Ascending aorta (tissue), 2 donors: ENCODE measurements at places on chromosomes 2 and 18. TPM values are rescaled to one million over a fixed set of nuclear protein-coding genes. Genes with fewer than 3 reads are reported as not detected.

- H3K36me3 ChIP-seq = no peaks in the 10 kb centered on the region
- H3K4me1 ChIP-seq = no peaks in the 10 kb centered on the region
- DNase-seq = no peak
- peak overlapping the region; percentile 77 for H3K4me3 ChIP-seq
Measured at GRCh38 chr2:163732727-163733126, 3.1 kb downstream of the FIGN start.

Gene ACKR3
- 75.6 TPM for total RNA-seq

GRCh38 chr18:49486606-49486952, 455 bp downstream of the C18orf32 start:
- peaks cover 4% of the 10 kb centered on the region for H3K4me1 ChIP-seq
- peaks cover 24% of the 10 kb centered on the region for H3K36me3 ChIP-seq
- H3K27me3 ChIP-seq = no peaks in the 10 kb centered on the region
- no peak for DNase-seq
- H3K4me3 ChIP-seq = peak overlapping the region; percentile 58
- peak overlapping the region; percentile 93 for H3K27ac ChIP-seq

DNA sequence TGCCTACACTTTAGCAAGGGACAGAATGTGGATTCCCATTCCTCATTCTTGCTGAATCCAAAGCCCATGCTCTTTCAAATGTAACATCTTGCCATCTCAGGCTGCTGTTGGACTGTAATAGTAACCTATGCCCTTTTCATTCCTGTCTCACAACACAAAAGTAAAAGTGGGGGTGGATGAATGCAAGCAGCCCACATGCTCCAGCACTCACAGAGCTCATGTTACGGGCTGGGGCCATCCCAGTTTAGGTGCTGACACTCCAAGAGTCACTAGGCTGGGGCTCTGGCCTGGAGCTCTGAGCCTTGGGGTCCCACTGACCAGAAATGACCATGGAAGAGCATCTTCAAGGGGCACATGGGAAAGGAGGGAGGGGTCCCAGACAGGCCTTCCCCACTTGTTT, 47.6 kb downstream of the CCBE1 start:
- no peak for DNase-seq
- no peak overlapping the region for H3K4me3 ChIP-seq

Gene MGAT4A
- total RNA-seq = 8.0 TPM

Gene LYPD6
- 1.8 TPM for total RNA-seq

GRCh38 chr2:223003191-223003590, 48.8 kb upstream of the KCNE4 start:
- DNase-seq = no peak
- no peaks in the 10 kb centered on the region for H3K27me3 ChIP-seq

- no peak overlapping the region for H3K27ac ChIP-seq
- no peak overlapping the region for H3K4me3 ChIP-seq
- no peaks in the 10 kb centered on the region for H3K36me3 ChIP-seq
- H3K4me1 ChIP-seq = no peaks in the 10 kb centered on the region
- DNase-seq = no peak
Measured at GRCh38 chr2:173783382-173783781, 181.8 kb downstream of the SP3 start.

Gene OTOS
- not detected for total RNA-seq

Gene CD8B2
- total RNA-seq = not detected

- peak within 1 kb of the TSS; percentile 40 for H3K4me3 ChIP-seq
- H3K4me1 ChIP-seq = no peaks in the 10 kb centered on the region
- H3K27ac ChIP-seq = no peak within 1 kb of the TSS
- H3K27me3 ChIP-seq = no peaks in the 10 kb centered on the region
- DNase-seq = no peak
Measured at GRCh38 chr18:72867746-72868584, at the start of gene NETO1. NETO1 (minus strand) TSS chr18:72867987; CDS start chr18:72867291, 696 bp downstream.

GRCh38 chr2:239728751-239729150, 296.4 kb downstream of the NDUFA10 start:
- no peak overlapping the region for H3K27ac ChIP-seq
- no peaks in the 10 kb centered on the region for H3K27me3 ChIP-seq
- H3K4me3 ChIP-seq = no peak overlapping the region

DNA sequence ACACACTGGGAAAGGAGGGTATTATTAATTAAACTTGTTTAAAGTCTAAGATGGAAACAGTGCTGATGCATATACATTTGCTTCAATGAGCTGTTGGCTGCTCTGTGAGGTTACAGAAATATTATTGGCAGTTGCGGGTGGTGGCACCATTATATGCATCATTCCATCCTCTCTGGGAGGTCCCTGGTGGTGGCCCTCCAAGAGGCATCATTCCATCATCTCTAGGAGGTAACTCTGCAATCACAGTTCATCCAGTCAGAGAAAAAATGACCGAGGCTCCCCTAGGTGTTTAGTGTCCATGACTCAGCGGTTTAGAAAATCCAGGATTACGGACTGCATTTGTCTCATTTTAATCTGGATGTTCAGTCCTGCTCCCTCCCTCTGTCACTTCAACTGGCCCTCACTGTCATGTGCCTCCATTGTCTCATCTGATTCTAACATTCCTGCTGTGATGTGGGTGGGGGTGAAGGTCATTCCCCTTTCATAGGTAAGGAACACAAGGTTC, 15.4 kb downstream of the AFF3 start:
- DNase-seq = no peak
- H3K27me3 ChIP-seq = no peaks in the 10 kb centered on the region
- no peak overlapping the region for H3K27ac ChIP-seq

GRCh38 chr2:10101491-10101890, 21.0 kb upstream of the RRM2 start:
- no peaks in the 10 kb centered on the region for H3K36me3 ChIP-seq
- no peak overlapping the region for H3K27ac ChIP-seq
- no peak for DNase-seq
- peaks cover 5% of the 10 kb centered on the region for H3K4me1 ChIP-seq
- H3K27me3 ChIP-seq = no peaks in the 10 kb centered on the region

DNA sequence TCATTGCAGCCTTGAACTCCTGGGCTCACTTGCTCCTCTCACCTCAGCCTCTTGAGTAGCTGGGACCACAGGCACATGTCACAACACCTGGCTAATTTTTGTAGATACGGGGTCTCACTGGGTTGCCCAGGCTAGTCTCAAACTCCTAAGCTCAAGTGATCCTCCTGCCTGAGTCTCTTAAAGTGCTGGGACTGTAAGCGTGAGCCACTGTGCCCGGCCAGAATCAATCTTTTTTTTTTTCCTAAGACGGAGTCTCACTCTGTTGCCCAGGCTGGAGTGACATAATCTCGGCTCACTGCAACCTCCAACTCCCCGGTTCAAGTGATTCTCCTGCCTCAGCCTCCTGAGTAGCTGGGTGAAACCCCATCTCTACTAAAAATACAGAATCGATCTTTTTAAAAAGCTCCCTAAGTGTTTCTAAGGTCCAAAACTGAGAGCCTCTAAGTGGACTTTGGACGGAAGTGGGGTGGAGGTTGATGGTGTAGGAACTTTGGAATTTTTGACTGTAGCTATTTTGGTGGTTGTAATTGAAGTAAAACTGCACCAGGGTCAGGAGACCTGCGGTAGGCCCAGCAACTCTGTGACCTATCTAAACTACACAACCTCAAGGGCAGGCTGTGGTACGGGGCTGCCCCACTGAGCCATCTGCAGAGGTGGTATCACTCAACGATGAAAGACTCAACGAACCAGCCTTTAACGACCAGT, 82.9 kb downstream of the POLR1A start:
- no peak for DNase-seq
- H3K27ac ChIP-seq = peak overlapping the region; percentile 13
- H3K4me3 ChIP-seq = no peak overlapping the region
- no peaks in the 10 kb centered on the region for H3K27me3 ChIP-seq
- H3K36me3 ChIP-seq = peaks cover 14% of the 10 kb centered on the region
- H3K4me1 ChIP-seq = peaks cover 16% of the 10 kb centered on the region

GRCh38 chr2:239463541-239464165, 62.8 kb upstream of the HDAC4 start:
- H3K27me3 ChIP-seq = no peaks in the 10 kb centered on the region
- H3K27ac ChIP-seq = no peak overlapping the region
- no peaks in the 10 kb centered on the region for H3K36me3 ChIP-seq
- H3K4me1 ChIP-seq = no peaks in the 10 kb centered on the region
- no peak overlapping the region for H3K4me3 ChIP-seq

Gene SPATA3
- not detected for total RNA-seq

Gene MMADHC
- total RNA-seq = 35.8 TPM

- H3K27ac ChIP-seq = peak overlapping the region; percentile 53
- H3K4me3 ChIP-seq = no peak overlapping the region
- H3K4me1 ChIP-seq = peaks cover 5% of the 10 kb centered on the region
- no peaks in the 10 kb centered on the region for H3K27me3 ChIP-seq
- H3K36me3 ChIP-seq = peaks cover 48% of the 10 kb centered on the region
Measured at GRCh38 chr2:219285894-219286425, 6.8 kb downstream of the DNAJB2 start.

DNA sequence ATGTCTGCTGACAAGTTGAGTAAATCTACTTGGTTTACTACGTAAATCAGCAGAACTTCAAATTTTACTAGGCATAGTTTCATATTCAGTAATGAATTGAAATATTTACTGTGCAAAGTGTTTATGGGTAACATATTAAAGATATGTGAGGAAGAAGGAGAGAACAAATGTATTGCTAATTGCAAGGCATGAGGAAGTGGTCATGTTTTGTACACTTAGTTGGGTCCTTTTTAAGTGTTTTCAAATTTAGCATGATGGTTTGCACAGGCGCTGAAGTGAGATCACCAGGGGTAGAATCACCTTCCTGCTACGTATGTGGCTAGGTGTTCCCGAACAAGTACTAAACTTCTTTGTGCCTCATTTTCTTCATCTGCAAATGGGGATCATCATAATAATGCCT, 1534.4 kb downstream of the LRP1B start:
- H3K36me3 ChIP-seq = no peaks in the 10 kb centered on the region
- no peak for DNase-seq
- no peaks in the 10 kb centered on the region for H3K27me3 ChIP-seq
- no peak overlapping the region for H3K4me3 ChIP-seq
- no peak overlapping the region for H3K27ac ChIP-seq
- H3K4me1 ChIP-seq = no peaks in the 10 kb centered on the region

DNA sequence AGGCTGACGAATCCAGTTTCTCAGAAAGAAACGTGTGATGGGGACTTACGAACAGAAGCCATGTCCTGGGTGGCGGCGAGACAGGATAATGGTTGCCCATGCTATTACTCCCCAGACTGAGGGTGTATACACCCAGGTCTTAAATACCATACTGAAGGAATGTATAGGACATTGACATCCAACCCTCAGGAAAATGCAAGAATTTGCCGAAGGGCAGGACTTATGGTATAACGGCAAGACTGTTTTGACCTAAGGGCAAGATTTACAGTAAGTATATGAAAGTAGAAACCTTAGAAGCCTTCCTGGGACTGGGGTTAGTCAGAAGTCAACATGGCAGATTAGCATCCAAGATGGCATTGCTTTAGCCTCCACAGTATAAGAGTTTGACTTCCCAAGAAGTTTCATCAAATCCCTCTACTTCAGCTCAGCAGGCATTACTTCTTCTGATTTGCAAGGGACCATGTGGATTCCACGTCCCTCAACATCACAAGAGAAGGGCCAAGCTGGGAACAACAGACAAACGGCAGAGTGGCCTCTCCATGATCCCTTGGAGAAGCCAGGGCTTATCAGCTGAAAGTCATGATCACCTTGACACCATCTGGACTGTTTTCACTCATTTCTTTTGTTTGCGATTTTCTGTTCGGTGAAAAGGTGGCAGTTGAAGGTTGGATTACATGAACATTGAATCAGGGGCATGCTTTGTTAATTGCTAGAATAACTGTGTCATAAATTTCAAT, 21.1 kb downstream of the ST3GAL5 start:
- DNase-seq = peak; percentile 18
- H3K36me3 ChIP-seq = no peaks in the 10 kb centered on the region
- no peak overlapping the region for H3K27ac ChIP-seq
- H3K4me3 ChIP-seq = no peak overlapping the region
- no peaks in the 10 kb centered on the region for H3K4me1 ChIP-seq

GRCh38 chr18:66759050-66759828, 155.3 kb upstream of the CDH19 start:
- no peak overlapping the region for H3K27ac ChIP-seq
- no peaks in the 10 kb centered on the region for H3K27me3 ChIP-seq
- no peaks in the 10 kb centered on the region for H3K4me1 ChIP-seq
- H3K36me3 ChIP-seq = no peaks in the 10 kb centered on the region

DNA sequence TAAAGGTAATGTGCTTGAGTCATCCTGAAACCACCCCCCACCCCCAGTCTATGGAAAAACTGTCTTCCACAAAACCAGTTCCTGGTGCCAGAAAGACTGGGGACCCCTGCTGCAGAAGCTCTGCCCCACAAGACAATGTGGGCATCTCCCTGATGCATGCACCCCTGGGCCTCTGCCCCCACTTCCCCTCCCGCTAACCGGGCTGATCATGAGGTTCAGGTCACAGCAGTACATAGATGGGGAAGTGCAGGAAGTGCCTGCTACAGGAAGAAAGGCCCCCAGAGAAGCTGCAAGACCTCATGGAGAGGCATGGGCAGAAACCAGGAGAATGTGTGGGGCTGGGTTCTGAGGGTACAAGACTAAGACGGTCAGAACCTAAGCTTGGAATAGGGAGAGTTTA, 243.4 kb upstream of the ID2 start:
- no peak overlapping the region for H3K27ac ChIP-seq
- H3K4me1 ChIP-seq = no peaks in the 10 kb centered on the region
- peak; percentile 61 for DNase-seq
- no peaks in the 10 kb centered on the region for H3K36me3 ChIP-seq
- H3K4me3 ChIP-seq = no peak overlapping the region
- H3K27me3 ChIP-seq = no peaks in the 10 kb centered on the region

Gene RAB11FIP5
- 95.3 TPM for total RNA-seq

DNA sequence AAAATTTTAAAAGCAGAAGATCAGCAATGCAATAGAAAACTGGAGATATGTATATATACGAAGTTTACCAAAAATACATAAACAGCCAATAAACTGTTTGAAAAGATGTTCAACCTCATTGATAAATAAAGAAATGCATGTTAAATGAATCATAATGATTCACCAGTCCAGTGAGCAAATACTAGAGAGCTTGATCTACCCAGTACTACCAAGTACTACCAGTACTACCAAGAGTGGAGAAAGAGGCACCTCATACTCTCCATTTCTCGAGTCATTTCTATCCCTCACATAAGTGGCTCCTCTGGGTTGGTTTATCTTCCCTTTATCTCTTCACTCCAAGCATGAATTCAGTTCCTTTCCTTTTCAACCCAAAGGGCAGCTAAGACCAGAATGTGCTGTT, 138.9 kb downstream of the MREG start:
- DNase-seq = no peak
- no peaks in the 10 kb centered on the region for H3K36me3 ChIP-seq
- H3K4me3 ChIP-seq = no peak overlapping the region
- no peaks in the 10 kb centered on the region for H3K27me3 ChIP-seq
- H3K27ac ChIP-seq = no peak overlapping the region
- no peaks in the 10 kb centered on the region for H3K4me1 ChIP-seq

DNA sequence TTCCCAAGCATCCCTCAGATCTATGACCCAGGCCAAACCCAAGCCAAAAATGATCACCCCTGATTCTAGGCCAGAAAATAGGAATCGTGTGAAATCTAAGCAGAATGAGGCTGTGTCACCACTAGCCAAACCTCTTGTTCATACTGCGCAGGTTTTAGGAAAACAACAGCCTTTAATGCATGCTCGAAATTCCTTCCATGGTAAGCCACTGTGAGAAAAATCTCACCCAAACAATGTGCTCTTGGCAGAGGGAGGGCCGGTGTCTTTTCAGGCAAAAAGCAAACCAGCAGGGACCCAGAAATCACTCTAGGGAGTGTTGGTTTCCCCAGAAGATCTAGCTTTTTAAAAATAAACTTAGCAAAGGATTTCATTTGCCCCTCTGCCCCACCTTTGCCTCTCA, 71.2 kb upstream of the FOSL2 start:
- H3K4me3 ChIP-seq = no peak overlapping the region
- DNase-seq = no peak
- H3K36me3 ChIP-seq = no peaks in the 10 kb centered on the region
- H3K27ac ChIP-seq = peak overlapping the region; percentile 72
